ENCODE measurements at places on chromosomes 3 and 15. TPM values are rescaled to one million over a fixed set of nuclear protein-coding genes. Genes with fewer than 3 reads are reported as not detected.
A peak's percentile ranks its signal among the peaks of the same experiment; 100 is the strongest.

The GASK1A gene
- 1.8 TPM for total RNA-seq

The BNC1 gene
- total RNA-seq, result 7.7 TPM

The IL17RD gene
- 2.1 TPM for total RNA-seq

The PPP1R2 gene
- total RNA-seq, result 134 TPM

The ZNF80 gene
- total RNA-seq, result not detected

The CCR2 gene
- not detected for total RNA-seq

GRCh38 chr3:182122779-182123178 lies 411.1 kb downstream of the SOX2 start:
- H3K4me3 ChIP-seq, result no peak overlapping the region
- H3K4me1 ChIP-seq, result no peaks in the 10 kb centered on the region
- H3K27ac ChIP-seq, result no peak overlapping the region
- no peaks in the 10 kb centered on the region for H3K36me3 ChIP-seq

GRCh38 chr3:197603317-197603933 lies 47.7 kb upstream of the BDH1 start:
- H3K27me3 ChIP-seq, result no peaks in the 10 kb centered on the region
- peaks cover 2% of the 10 kb centered on the region for H3K4me1 ChIP-seq
- no peak overlapping the region for H3K27ac ChIP-seq
- peaks cover 8% of the 10 kb centered on the region for H3K36me3 ChIP-seq
- DNase-seq, result no peak

- no peak overlapping the region for H3K4me3 ChIP-seq
- H3K36me3 ChIP-seq, result peaks cover 18% of the 10 kb centered on the region
- DNase-seq, result no peak
- no peaks in the 10 kb centered on the region for H3K27me3 ChIP-seq
Measured at GRCh38 chr3:46926871-46927717, 49.5 kb downstream of the CCDC12 start.

DNA sequence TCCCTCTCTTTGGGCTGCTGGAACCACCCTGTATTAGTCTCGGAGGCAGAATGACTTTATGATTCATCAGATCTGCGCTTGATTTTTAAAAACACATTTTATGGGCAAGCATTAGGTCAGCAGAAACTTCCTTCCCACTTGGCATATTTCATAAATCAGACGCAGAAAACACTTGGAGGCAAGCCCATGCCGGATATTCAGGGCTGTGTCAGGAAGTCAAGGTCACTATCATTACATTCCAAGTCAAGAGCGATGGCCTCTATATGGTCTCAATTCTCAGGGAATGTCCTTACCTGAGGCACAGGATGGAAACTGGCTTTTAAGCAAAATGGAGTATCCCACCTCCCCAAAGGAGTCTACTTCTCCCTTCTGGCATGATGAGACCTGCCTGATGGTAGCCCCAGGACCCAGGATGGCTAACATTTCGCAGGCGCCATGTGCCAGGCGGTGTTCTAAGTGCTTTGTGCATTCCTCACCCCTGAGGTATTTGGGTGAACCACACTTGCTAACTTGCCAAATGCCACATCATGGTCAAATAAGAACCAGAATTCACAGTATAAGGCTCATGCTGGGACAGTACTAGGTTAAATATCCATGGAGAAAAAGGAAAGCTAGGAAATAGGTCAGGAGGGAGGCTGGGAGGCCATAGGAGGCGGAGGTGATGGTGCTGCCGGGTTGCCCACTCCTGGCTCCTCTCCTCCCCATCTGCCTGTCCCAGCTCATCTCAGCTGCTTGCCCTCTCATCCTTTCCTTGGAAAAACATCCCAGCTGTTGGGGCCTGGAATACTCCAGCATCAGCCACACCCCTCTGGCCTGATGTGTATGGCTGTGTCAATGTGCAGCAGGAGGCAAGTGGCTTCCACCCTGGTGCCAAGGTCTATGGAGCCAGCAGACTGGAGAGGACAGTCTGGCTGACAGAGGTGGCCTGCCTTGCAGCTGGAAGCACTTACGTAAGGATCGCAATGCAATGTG lies 18.8 kb downstream of the BCL2L10 start:
- no peak overlapping the region for H3K4me3 ChIP-seq
- no peaks in the 10 kb centered on the region for H3K36me3 ChIP-seq
- peaks cover 21% of the 10 kb centered on the region for H3K4me1 ChIP-seq
- DNase-seq, result peak; percentile 95

- no peak overlapping the region for H3K4me3 ChIP-seq
- no peak overlapping the region for H3K27ac ChIP-seq
- no peaks in the 10 kb centered on the region for H3K27me3 ChIP-seq
- DNase-seq, result no peak
Measured at GRCh38 chr3:159978353-159978752, 10.3 kb upstream of the IL12A start.

- no peaks in the 10 kb centered on the region for H3K4me1 ChIP-seq
- H3K36me3 ChIP-seq, result no peaks in the 10 kb centered on the region
- H3K27me3 ChIP-seq, result no peaks in the 10 kb centered on the region
- DNase-seq, result no peak
- no peak overlapping the region for H3K4me3 ChIP-seq
Measured at GRCh38 chr3:8113626-8114025, 388.0 kb upstream of the LMCD1 start.

- DNase-seq, result peak; percentile 64
- H3K27me3 ChIP-seq, result no peaks in the 10 kb centered on the region
- H3K4me1 ChIP-seq, result no peaks in the 10 kb centered on the region
- H3K4me3 ChIP-seq, result no peak overlapping the region
Measured at GRCh38 chr15:95875121-95875643, 455.3 kb upstream of the NR2F2 start.

GRCh38 chr3:72082776-72083462 lies 298.0 kb upstream of the PROK2 start:
- no peak for DNase-seq
- no peaks in the 10 kb centered on the region for H3K36me3 ChIP-seq
- no peak overlapping the region for H3K27ac ChIP-seq

GRCh38 chr3:185687271-185687878 lies 101.3 kb downstream of the SENP2 start:
- H3K4me1 ChIP-seq, result peaks cover 12% of the 10 kb centered on the region
- peaks cover 4% of the 10 kb centered on the region for H3K36me3 ChIP-seq
- no peak overlapping the region for H3K4me3 ChIP-seq
- H3K27ac ChIP-seq, result no peak overlapping the region
- no peaks in the 10 kb centered on the region for H3K27me3 ChIP-seq

- peaks cover 3% of the 10 kb centered on the region for H3K4me1 ChIP-seq
- peak; percentile 89 for DNase-seq
- no peak overlapping the region for H3K27ac ChIP-seq
- no peak overlapping the region for H3K4me3 ChIP-seq
- no peaks in the 10 kb centered on the region for H3K27me3 ChIP-seq
- no peaks in the 10 kb centered on the region for H3K36me3 ChIP-seq
Measured at GRCh38 chr15:100704281-100705055, 102.1 kb downstream of the ASB7 start.
